Stimulated activated CD8-positive, alpha-beta memory T cell treated with anti-CD3 and anti-CD28 coated beads, Interleukin-7, amount 100 ng/mL, for 4 hours (primary cell): ENCODE measurements at places on chromosomes 16 and 17.

- DNase-seq = no peak
Observed at GRCh38 chr16:56493126-56493525, 26.7 kb downstream of the BBS2 start.

- DNase-seq = no peak
Observed at GRCh38 chr17:50815400-50815799, 20.0 kb upstream of the WFIKKN2 start.

DNA sequence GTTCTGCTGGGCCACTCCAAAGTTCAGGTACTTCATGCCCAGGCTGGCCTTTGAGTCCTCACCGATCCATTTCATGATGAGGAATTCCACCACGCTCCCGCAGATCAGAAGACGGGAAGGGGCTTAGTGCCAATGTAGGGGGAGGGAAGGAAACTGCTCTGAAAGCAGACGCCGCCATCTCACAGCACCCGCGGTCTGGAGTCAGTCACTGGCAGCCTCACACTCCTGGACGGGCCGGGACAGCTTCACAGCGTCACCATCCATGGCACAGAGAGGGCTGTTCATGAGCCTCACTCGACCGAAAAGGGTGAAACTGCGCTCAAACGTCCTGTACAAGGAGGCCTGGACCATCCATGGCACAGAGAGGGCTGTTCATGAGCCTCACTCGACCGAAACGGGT lies 62.0 kb downstream of the RPH3AL start:
- no peak for DNase-seq

DNA sequence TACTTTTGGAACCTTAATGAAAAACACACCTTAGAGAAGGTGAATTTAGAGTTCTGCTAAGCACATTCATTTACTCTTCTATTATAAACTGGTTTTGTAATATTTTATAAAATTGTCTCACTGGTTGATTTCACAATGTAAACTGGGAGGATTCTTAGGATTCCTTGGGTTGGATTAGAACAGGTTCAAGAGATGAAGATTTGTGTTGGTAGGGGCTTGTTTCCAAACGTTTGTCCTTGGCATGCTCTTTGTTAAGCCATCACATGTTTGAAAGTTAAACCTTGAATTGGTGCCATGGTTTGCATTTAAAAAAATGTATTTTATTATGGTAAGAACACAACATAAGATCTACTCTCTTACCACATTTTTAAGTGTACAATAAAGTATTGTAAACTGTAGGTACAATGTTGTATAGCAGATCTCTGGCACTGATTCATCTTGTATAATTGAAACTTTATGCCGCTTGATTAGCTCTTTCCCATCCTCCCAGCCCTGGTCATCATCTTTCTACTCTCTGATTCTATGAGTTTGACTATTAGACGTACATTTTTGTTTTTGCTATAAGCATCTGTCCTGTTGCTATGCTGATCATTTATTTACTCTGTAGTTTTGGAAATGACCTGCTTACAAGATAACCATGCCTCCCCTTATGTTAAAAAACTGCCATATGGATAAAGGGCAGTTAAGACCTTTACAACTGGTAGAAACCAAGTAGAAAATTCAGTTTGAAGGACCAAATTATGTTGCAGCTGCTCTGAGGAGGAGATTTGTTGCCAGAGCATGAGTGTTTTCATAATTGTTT lies 9.6 kb downstream of the FTO start:
- DNase-seq = no peak

DNA sequence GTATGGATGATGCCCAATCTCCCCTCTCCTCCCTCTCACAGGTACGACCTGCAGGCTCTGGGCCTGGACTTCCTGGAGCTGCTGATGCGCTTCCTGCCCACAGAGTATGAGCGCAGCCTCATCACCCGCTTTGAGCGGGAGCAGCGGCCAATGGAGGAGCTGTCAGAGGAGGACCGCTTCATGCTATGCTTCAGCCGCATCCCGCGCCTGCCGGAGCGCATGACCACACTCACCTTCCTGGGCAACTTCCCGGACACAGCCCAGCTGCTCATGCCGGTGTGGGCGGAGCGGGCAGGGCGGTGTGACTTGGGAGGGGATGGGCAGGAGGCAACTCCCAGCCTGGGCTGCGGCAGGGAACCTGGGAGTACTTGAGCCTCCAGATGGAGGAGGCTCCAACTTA lies 18.1 kb downstream of the SPATA32 start:
- no peak for DNase-seq

GRCh38 chr16:53872248-53873221 lies 168.6 kb downstream of the FTO start:
- DNase-seq = no peak

DNA sequence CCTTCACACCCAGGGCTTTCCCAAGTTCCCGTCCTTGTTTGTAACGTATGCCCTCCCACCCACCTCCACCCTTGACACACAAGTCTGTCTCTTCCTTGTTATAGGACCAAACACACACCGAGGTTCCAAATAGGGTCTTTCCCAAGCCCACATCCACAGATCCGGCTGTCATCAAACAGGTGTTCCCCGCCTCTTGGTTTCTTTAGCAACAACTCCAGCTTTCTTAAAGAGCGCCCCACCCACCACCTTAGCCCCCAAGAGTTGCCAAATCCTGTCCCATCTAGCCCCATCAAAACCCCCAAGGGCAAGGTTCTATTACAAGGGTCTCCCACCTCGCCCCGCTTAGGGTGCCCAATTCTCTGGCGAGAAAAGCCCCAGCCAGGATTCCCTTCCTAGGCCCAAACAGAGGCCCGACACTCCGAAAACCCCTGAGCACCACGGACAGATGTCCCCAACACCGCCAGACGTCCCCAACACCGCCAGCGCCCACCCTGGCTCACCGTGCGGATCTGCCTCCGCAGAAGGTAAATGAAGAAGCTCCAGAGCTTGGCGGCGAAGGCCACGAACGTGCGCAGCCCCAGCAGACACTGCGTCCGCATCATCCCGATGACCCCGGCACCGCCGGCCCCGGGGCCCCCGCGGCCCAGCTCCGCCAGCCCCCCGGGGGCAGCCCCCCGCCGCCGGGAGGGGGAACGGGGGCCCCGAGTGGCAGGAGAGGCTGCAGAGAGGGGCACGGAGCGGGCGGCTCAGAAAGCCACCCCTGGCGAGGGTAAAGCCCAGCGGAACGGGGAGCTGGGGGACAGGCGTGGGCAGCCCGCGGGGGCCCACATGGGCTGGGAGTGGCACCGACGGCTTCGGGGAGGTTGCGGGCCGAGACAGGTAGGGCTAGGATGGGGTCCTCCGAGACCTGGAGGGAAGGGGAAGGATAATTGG lies 573 bp downstream of the CTDNEP1 start:
- DNase-seq = no peak

DNA sequence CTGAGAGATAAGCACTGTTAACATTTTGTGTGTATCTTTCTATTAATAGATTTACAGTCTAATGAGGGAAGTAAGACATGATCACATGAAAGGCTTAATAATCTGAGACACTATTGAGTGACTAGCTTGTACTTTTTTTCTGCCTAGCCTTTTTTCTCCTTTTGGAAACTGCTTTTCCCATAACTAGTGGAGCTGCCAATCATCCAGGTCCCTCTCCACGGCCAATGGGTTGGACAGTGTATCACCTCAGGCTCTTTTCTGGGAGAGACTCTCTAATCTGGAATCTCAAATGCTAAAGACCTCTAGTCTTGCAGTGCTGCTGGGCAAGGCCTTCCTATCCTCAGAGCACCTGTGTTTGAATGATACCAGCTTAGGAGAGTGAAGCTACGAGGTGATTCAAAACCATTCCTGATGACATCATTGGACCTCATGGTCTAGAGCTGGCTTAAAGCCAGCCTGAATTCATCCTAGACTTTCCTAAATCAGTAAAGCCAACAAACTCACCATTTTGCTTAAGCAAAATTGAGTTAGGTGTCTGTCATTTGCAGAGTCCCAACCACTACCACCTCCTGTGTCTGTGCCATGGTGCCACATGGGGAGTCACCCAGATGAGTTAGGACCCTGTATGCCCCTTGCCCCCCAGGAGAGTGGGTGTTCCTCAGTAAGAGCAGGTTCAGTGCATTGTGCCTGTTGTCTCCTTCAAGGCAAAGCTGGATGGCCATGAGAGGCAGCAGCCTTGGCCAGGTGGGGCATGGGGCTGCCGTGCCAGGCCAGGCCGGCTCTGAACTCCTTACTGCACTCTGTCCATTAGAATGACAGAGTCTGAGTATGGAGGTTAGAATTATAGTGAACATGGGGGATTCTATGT lies 62.9 kb downstream of the SPECC1 start:
- DNase-seq = no peak

DNA sequence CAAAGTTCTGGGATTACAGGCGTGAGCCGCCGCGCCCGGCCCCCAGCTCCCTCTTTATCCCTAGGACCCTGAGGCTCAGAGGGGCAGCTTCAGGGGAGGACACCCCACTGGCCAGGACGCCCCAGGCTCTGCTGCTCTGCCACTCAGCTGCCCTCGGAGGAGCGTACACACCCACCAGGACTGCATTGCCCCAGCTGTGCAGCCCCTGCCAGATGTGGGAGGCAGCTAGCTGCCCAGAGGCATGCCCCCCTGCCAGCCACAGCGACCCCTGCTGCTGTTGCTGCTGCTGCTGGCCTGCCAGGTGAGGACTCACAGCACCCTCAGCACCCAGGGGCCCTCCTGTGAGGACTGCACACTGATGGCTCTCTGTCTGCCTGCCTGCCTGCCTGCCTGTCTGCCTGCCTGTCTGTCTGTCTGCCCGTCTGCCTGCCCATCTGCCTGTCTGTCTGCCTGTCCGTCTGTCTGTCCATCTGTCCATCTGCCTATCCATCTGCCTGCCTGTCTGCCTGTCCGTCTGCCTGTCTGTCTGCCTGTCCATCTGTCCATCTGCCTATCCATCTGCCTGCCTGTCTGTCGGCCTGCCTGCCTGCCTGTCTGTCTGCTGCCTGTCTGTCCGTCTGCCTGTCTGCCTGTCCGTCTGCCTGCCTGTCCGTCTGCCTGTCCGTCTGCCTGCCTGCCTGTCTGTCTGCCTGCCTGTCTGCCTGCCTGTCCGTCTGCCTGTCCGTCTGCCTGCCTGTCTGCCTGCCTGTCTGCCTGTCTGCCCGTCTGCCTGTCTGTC lies 5.0 kb downstream of the GCGR start:
- no peak for DNase-seq

- DNase-seq = no peak
Observed at GRCh38 chr16:47018223-47018891, 44.9 kb upstream of the DNAJA2 start.

GRCh38 chr16:76157629-76158028 lies 119.6 kb upstream of the CNTNAP4 start:
- DNase-seq = no peak

- DNase-seq = no peak
Observed at GRCh38 chr16:89266521-89267134, 49.1 kb downstream of the ZNF778 start.

DNA sequence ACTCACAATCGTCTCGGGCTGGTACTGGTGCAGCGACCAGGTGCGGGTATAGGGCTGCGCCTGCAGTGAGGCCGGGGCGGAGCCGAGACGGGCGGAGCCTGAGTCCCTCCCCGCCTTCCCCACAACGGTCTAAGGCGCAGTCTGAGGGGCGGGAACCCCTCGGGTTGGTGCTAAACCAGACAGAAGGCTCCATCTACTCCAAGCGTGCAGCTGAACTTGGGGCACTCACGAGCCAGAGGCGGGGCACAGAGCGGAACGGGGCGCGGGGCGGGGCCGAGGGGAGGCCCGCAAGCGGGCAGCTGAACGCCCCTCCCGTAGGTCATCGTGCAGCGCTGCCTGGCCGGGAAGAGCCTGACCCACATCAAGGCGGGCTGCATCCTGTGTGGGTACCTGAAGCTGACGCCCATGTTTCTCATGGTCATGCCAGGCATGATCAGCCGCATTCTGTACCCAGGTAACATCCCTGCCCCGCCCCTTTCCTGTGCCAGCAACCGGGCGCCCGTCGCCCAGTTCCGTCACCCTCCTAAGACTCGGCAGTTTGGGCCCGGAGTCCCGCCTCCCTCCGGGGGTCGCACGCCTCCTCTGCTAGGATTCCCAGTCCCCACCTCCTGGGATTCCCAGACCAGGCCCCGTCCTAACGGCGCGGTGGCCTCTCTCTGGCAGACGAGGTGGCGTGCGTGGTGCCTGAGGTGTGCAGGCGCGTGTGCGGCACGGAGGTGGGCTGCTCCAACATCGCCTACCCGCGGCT lies 5.0 kb downstream of the SLC5A2 start:
- DNase-seq = peak; percentile 48

- no peak for DNase-seq
Observed at GRCh38 chr17:83103200-83103942, 24.0 kb downstream of the METRNL start.

GRCh38 chr16:89114159-89114981 lies 20.7 kb downstream of the ACSF3 start:
- no peak for DNase-seq

GRCh38 chr17:66767154-66767933 lies 67.6 kb upstream of the CACNG5 start:
- DNase-seq = no peak

DNA sequence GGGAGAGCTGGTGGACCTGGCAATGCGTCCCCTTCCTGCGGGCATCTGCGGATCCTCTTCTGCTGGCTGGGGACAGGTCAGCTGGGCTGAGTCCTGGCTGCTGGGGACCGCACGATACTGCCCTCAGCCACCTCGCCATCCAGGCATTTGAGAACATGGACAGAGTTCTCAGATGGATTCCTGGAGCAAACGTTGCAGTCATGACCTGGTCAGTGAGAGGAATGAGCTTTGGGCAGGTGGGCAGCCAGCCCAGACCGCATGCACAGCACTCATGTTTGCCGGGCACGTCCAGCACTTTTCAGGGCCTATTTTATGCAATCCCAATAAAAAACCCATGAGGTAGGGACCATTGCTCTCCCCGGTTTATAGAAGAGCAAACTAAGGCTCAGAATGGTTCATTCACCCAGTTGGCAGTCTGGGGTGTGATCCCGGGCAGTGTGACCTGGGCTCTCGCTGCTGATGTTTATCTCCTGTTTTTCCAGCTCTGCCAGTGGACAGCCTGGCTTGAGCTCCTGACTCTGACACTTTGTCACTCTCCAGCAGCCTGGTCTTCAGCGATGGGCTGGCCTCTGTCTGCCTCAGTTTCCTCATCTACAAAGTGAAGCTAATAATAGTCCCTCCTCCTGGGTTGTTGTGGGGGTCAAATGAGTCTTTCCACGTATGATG lies 294.7 kb downstream of the IRF8 start:
- DNase-seq = no peak

DNA sequence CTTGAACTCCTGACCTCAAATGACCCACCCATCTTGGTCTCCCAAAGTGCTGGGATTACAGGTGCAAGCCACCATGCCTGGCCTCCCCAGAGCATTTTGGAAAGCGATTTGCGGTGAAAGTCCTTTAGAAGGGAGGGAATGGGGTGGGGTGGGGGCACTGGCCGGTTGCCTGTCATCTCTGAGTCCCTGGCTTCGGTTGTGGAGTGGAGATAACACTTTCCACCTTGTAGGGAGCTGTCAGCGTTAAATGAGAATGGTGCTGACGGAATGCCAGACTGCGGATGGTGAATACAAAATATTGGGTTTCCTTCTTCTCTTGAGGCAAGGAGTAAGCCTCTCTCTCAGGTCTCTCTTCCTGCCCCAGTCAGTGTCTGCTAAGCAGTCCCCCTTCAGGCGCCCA lies 5.2 kb upstream of the WNT3 start:
- DNase-seq = no peak

GRCh38 chr16:85286951-85287814 lies 174.9 kb upstream of the CIBAR2 start:
- DNase-seq = no peak

- no peak for DNase-seq
Observed at GRCh38 chr16:53546988-53547391, 44.0 kb upstream of the AKTIP start.

GRCh38 chr17:18161207-18162145 lies 22.2 kb upstream of the ALKBH5 start:
- no peak for DNase-seq

- no peak for DNase-seq
Observed at GRCh38 chr17:7579834-7580603, 581 bp downstream of the CD68 start.

GRCh38 chr17:9225305-9226101 lies 204.2 kb downstream of the NTN1 start:
- DNase-seq = no peak
